ENCODE measurements at places on chromosomes 7 and 10.

DNA sequence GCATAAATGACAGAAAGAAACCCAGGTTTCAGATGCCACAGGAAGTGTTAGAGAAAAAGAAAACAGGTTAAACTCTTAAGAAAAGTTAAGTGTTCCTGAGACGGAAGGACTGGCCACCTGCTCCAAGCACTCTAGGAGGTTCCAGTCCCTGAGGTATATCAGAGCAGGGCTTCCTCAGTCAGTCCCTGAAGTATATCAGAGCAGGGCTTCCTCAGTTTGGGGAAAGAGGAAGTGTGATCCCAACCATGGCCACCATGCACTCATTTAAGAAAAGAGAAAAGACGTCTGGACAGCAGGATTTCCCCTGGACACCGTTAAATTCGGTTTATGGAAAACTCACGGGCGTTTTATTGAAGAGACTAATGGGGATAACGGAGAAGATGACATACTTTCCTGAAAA, 133.4 kb upstream of the PFKP start:
- no peak for DNase-seq

DNA sequence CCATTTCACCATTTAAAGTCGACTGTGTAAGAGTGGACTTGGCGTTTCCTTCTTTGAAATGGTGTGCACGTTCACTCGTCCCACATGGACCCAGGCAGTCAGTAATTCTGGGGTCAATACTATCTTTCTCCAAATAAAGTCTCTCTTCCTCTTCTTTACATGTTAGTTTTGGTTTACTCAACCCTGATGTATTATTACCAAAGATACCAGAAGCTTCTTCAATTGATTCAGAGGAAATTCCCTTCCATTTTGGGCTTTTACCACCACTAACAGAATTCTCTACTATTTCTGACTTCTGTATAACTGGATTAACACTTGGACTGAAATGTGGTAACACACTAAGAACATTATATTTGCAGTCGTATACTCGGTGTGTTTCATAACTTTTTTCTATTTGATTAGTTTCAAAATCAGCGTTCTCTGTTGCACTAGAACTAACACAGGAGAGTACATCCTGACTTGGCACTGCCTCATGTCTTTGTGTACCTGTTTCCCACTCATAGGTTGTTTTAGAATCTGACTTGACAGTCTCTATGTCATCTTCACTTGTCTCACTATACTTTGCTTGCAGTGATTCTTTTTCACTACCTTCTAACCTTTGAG, 60.8 kb downstream of the LARP4B start:
- DNase-seq = no peak

DNA sequence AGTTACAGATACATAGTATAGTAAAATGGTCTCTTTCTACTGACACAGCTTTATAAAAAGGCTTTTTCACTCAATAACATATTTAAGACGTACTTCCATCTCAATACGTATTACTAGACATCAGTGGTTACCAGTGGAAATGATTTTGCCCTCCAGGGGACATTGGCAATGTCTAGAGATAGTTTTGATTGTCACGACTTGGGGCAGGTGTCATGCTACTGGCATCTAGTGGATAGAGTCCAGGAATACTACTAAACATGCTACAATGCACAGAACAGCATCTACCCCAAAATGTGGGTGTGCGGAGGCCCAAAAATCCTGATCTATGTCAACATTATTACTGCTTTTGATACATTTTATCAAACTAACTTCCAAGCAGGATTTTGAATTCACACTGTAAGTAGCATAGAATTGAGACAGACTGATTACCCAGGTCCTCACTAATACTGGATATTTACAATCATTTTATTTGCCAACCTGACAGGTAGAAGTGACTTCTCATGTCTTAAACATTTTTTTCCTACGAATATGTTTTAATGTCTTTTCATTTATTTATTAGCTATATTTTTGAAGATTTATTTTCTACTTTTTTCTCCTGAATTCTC, 53.8 kb downstream of the HGF start:
- DNase-seq = no peak

- DNase-seq = no peak
These were observed 8.5 kb upstream of the HK1 start for GRCh38 chr10:69269761-69270160.

- no peak for DNase-seq
These were observed 94.0 kb downstream of the MMRN2 start for GRCh38 chr10:86863484-86863842.

DNA sequence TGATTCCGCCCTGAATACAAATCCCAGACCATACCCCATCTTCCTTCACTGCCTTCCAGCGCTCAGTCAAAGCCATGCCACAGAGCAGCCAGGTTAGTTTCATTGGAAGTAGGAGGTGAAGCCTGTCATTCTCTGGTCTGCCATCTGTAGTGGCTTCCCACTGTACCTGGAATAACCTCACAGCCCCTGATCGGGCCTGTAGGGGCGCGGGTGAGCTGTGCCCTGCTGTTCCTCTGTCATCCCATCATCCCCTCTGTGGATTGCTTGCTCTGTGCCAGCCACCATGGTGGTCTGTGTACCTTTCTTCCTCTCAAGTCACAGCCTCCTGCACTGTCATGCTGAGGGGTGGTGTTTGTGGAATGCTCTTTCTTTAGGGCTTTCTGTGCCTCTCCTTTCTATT, 155.1 kb downstream of the ZNF22 start:
- no peak for DNase-seq

DNA sequence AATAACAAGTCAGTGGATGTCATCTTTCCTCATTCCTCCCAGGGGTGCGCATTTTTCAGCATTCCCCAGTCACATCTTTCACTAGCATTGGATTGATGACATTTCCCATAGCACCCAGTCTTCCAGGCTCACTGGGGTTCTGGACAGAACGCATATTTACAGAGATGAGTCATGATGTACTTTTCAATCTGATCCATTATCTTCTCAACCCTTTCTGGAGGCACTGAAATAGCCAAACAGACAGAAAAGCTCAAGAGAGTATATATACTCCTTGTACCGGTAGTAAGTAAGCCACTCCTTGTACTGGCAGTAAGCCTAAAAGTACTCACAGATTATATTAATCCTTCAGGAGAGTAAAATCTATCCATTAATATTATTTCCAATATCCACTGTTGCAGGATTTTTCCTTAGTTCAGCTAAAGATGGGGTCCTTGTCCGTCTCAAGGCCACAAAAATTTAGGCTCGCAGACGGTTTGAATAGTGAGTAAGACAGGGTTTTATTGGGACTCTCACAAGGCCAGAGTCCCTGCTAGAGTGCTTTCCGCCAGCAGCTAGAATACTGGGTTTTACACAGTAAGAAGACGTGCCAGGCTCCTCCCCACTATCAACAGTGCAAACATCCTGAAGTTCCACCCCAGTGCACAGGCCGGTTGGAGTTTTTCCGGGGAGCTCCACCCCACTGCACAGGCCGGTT, 60.8 kb downstream of the MDH2 start:
- DNase-seq = no peak

DNA sequence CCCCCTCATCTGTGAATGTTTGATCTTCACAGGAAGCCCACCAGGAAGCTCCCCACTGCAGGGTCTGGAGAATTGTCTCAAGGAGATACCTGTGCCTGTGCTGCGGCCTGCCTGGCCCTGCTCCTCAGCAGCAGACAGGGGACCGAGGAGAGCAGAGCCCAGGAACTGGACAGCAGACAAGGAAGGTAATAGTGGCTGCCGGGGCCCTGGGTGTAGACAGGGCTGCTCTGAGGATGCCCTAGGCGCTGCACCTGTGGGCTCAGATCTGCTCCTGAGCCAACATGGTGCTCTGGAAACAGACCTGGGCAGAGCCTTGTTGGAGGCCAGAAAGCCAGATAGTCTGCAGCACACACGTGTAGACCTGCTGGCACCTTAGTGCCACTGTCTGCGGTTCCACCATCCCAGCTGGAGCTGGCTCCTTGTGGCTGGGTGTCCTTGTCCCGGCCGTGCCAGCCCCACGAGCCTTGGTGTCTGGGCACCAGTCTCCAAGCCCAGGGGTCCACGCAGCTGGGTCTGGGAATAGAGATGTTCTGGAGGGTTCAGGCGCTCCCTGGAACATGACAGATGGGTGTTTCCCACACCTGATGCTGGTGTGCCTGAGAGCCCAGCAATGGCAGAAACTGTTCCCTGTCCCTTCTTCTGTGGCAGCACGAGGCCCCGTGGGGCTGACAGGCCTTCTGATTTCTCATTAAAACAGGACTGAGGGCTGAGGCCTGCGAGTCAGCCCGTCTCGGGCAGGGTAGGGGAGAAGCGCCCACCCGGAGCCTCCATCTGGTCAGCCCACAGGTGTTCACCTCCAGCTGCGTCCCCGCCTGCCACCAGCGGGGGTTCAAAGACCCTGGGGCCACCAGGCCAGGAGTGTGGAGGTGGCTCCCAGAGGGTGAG, 44.7 kb downstream of the ZNF467 start:
- DNase-seq = no peak

- no peak for DNase-seq
These were observed 1031.7 kb downstream of the LRMDA start for GRCh38 chr10:76463111-76463510.

DNA sequence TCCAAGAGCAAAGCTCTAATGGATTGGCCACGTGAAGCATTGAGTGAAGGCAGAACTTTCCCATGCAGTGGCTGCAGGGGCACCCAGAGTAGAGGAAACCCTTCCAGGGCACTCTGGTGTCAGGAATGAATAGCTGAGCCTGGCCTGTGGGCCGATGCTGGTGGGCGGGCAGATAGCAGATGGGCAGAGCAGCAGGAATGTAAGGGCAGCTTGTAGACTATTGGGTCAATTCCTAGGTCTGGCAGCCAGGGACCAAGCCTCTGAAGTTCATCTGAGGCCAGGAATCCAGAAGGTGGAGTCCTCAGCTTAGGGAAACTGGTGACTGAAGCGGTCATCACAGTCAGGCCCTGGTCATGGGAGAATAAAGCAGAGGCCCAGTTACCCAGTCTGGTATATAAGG, 115.4 kb downstream of the TMEM178B start:
- no peak for DNase-seq

DNA sequence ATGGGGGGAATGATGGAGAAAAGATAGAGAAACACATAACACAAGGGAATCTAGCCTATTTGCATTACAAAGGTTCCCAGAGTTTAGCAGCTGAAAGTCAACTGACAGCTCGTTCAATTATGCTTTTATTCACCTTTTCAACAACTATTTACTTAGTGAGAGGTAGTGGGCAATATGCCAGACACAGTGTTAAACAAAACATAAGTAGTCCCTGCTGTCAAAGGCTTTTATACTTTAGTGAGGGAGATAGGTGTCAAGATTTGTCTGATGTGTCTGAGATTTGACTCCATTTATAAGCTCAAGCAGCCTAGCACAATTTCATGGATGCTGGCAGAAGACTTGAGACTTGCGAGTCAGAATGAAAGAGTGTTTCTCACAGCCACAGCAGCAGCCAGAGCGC, 549.0 kb upstream of the VSTM2A start:
- DNase-seq = no peak
